ENCODE measurements at places on chromosomes 6 and 20. TPM values are rescaled to one million over a fixed set of nuclear protein-coding genes. Genes with fewer than 3 reads are reported as not detected.
A peak's percentile ranks its signal among the peaks of the same experiment; 100 is the strongest.

DNA sequence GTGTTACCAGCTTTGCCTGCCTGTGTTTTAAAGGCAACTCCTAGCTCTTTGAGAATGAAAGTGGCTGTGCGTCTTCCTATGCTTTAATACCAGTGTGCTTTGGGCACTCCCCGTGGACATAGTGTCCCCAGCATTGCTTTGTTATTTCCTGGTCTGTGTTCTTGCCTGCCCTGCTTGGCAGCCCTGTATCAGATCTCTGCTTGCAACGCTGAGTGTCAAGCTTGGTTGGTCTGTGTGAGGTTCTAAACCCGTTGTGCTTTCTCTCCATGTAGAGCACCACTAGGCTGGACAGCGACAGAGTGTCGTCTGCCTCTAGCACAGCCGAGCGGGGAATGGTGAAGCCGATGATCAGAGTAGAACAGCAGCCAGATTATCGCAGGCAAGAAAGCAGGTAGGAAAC is 80.2 kb downstream of the AFDN start:
- DNase-seq: no peak
- H3K27me3 ChIP-seq: no peaks in the 10 kb centered on the region
- no peaks in the 10 kb centered on the region for H3K4me1 ChIP-seq
- peaks cover 9% of the 10 kb centered on the region for H3K36me3 ChIP-seq

DNA sequence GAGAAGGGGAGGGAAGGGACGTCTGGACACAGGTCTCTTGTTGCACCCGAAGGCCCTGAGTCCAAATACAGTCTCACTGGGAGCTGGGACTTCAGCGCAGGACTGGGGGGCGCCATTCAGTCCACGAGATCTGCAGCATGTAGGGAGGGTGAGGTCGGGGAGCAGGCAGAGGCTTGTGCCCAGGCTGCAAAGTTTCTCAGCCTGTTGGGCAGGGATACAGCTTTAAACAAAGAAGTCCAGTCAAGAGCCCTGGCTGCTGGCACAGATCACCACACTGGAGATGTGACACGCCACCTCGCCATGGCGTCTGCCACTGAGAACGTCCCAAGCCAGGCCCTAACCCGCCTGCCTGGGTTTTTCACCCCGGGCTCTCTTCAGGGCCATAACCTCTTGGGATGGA is 256.6 kb downstream of the DLL1 start:
- H3K4me1 ChIP-seq: no peaks in the 10 kb centered on the region
- H3K27ac ChIP-seq: no peak overlapping the region
- H3K36me3 ChIP-seq: no peaks in the 10 kb centered on the region
- DNase-seq: peak; percentile 32

DNA sequence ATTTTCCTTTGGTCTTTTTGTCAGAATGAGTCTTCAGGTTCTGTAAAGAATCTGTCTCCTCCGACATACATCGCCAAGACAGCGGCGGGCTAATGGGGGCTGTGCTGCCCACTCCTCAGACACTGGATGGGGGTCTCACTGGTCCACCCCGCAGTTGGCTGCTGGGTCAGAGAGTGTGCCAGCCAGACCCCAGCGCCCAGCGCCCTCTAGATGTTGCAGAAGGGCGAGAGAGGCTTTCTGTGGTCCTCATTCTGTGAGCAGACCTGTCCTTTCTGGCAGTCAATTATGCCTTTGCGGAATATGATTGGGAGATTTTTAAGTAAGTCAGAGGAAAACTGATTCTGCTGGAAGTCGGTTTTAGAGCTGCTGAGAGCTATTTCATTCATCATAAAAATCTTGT is 7.8 kb upstream of the CCR6 start:
- H3K4me3 ChIP-seq: no peak overlapping the region
- no peaks in the 10 kb centered on the region for H3K36me3 ChIP-seq
- no peak overlapping the region for H3K27ac ChIP-seq

GRCh38 chr20:25535762-25536161 is 49.6 kb downstream of the NINL start:
- no peaks in the 10 kb centered on the region for H3K36me3 ChIP-seq
- peaks cover 4% of the 10 kb centered on the region for H3K4me1 ChIP-seq
- no peak overlapping the region for H3K4me3 ChIP-seq
- no peaks in the 10 kb centered on the region for H3K27me3 ChIP-seq
- DNase-seq: no peak

GRCh38 chr6:73182021-73182607 is 43.2 kb downstream of the KHDC1L start:
- H3K4me3 ChIP-seq: no peak overlapping the region
- H3K4me1 ChIP-seq: no peaks in the 10 kb centered on the region
- no peaks in the 10 kb centered on the region for H3K27me3 ChIP-seq
- H3K27ac ChIP-seq: no peak overlapping the region

The DNMT3B gene
- 1.9 TPM for total RNA-seq

The RTEL1 gene
- 35.5 TPM for total RNA-seq

GRCh38 chr6:161418463-161418945 is 144.6 kb upstream of the AGPAT4 start:
- no peaks in the 10 kb centered on the region for H3K36me3 ChIP-seq
- H3K4me3 ChIP-seq: no peak overlapping the region
- H3K4me1 ChIP-seq: no peaks in the 10 kb centered on the region
- no peak overlapping the region for H3K27ac ChIP-seq
- H3K27me3 ChIP-seq: no peaks in the 10 kb centered on the region
- DNase-seq: no peak

GRCh38 chr6:12472601-12473038 is 182.5 kb downstream of the EDN1 start:
- no peaks in the 10 kb centered on the region for H3K27me3 ChIP-seq
- peak; percentile 81 for DNase-seq
- H3K4me3 ChIP-seq: no peak overlapping the region
- no peaks in the 10 kb centered on the region for H3K36me3 ChIP-seq
- peak overlapping the region; percentile 4 for H3K27ac ChIP-seq

DNA sequence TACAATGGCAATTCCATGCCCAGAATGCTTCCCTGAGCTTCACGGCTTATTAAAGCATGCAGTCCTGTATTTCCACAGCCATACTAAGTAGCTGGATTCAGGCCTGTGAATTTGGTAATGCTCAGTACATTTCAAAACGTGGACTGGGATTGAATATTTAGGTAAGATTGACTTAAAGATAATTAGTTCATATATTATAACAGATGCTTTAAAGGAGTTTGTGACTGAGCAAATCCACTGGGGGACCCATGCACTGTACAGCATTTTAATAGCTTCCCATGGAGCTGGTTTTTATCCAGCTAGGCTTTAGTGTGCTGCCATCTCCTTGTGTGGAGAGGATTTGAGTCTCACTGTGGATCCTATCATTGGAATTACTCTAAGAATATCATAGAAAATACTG is 420.9 kb upstream of the FLRT3 start:
- H3K27ac ChIP-seq: no peak overlapping the region
- H3K36me3 ChIP-seq: no peaks in the 10 kb centered on the region
- no peaks in the 10 kb centered on the region for H3K4me1 ChIP-seq
- no peak overlapping the region for H3K4me3 ChIP-seq

- no peak overlapping the region for H3K4me3 ChIP-seq
- no peak overlapping the region for H3K27ac ChIP-seq
- H3K36me3 ChIP-seq: no peaks in the 10 kb centered on the region
- H3K27me3 ChIP-seq: no peaks in the 10 kb centered on the region
- no peaks in the 10 kb centered on the region for H3K4me1 ChIP-seq
Observed at GRCh38 chr20:53344891-53345290, 248.7 kb downstream of the ZNF217 start.

- no peaks in the 10 kb centered on the region for H3K36me3 ChIP-seq
- H3K4me3 ChIP-seq: no peak overlapping the region
- DNase-seq: no peak
- no peak overlapping the region for H3K27ac ChIP-seq
- no peaks in the 10 kb centered on the region for H3K4me1 ChIP-seq
- H3K27me3 ChIP-seq: no peaks in the 10 kb centered on the region
Observed at GRCh38 chr6:74690365-74690764, 515.5 kb downstream of the COL12A1 start.

DNA sequence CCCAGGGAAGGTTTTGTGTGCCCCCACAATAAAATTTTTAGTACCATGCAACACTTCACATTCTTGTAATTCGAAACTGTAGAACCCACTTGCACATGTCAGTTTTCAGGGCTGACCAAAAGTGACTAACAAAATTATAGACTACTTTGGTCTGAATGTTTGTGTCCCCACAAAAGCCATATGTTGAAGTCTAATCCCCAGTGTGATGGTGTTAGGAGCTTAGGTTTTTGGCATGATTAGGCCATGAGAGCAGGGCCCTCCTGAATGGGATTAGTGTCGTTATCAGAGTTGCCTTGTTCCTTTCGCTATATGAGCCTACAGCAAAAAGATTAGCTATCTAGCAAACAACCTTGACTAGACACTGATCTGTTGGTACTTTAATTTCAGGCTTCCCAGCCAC is 49.0 kb upstream of the TENT5A start:
- H3K27ac ChIP-seq: no peak overlapping the region
- H3K4me1 ChIP-seq: peaks cover 1% of the 10 kb centered on the region
- no peak overlapping the region for H3K4me3 ChIP-seq
- no peaks in the 10 kb centered on the region for H3K27me3 ChIP-seq
- no peaks in the 10 kb centered on the region for H3K36me3 ChIP-seq
- no peak for DNase-seq

The CDH26 gene
- total RNA-seq: 2.8 TPM
